ENCODE measurements at places on chromosomes 3 and 15.

DNA sequence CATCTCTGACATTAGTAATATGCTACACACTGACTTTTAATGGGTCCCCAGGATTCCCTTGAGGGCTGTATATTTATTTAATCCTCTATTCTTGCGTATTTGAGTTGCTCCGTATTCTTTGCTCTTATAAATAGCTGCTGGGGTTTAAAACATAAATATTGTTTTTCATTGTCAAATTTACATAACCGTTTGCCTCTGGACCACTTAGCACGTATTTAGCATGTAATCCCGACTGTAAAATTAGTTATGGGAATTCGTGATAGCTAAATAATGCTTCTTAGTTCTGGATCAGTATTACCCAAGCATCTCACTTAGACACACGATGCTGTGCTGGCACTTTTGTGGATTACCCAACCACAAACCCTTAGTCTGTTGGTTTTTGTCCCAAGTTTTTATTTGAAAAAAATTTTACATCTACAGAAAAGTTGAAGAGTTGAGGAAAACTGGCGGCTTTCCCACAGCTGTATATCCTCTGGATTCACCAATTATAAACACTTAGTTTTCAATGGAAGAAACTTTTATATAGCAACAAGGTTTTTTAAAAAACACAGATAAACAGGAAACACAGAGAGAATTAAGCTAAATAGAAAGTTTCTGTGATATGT is 296.8 kb upstream of the TPM1 start:
- DNase-seq = no peak

GRCh38 chr15:99683000-99683670 is 50.1 kb downstream of the LYSMD4 start:
- DNase-seq = peak; percentile 33

GRCh38 chr3:196008929-196009328 is 73.0 kb downstream of the TFRC start:
- no peak for DNase-seq

- no peak for DNase-seq
Observed at GRCh38 chr3:60707452-60708020, 543.7 kb downstream of the FHIT start.

GRCh38 chr3:139654637-139655365 is 23.0 kb downstream of the NMNAT3 start:
- DNase-seq = no peak

- DNase-seq = no peak
Observed at GRCh38 chr15:78239811-78240210, 5.4 kb upstream of the ACSBG1 start.

DNA sequence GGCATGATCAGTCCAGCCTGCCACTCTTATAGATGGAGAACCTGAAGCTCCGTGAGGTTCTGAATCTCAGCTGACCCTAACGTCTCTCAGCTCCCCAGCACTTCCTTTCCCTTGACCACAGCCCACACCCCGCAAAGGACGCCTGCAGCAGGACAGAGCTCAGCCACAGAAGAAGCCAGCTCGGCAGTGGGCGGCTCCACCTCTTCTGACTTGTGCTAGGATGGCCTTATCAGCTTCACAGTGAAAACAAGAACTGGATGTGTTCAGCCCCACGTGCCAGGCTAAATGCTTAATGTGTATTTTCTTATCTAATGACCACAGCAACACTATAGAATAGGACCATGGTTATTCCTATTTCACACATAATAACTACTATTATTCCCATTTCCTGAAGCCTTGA is 127.6 kb downstream of the ARNT2 start:
- no peak for DNase-seq

GRCh38 chr15:59963925-59964324 is 40.2 kb upstream of the FOXB1 start:
- no peak for DNase-seq

DNA sequence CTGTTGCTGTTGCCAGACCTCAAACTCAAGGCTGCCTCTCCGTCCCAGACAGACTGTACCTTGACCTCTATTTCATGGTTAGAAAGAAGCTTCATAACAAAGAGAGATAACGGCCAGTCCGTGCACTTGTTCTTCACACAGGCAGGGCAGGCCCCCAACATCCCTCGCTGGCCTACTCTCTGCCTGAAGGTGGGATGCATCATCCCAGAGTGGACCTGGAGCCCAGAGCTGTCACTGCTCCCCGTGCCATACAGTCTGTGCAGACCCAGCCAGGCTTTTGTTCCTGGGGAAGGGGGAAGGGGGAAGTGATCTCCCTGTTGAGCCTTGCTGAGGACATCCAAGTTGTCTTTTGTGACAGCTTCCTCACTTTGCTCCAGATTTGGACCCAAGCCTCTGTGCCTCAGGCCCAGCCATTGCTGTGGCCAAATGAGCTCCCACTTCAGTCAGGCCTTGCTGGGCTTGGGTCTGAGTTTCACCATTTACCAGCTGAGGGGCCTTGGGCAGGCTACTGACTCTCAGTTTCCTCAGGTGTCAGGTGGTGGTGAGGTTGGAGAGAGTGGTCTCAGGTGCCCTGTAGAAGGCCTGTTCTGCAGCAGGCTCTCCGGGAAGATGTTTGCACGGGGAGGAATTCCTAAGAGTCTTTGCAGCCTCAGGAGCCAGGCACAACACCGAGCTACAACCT is 141.6 kb downstream of the DNAJB8 start:
- DNase-seq = no peak

DNA sequence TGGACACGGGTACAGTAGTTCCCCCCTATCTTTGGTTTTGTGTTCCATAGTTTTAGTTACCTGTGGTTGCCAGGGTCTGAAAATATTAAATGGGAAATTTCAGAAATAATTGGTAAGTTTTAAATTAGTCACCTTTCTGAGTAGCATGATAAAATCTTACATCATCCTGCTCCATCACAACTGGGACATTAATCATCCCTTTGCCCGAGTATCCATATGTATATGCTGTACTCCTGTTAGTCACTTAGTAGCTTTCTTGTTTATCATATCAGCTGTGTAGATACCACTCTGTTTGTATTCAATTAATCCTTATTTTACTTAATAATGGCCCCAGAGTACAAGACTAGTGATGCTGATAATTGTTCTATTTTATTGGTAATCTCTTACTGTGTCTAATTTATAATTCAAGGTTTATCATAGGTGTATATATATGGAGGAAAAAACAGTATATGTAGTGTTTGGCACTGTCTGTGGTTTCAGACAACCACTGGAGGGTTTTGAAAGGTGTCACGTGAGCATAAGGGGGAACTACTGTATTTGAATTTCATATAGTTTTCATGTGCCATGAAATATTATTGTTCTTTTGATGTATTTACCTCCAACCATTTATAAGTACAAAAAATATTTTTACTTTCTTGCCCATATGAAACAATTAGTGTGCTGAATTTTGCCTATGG is 41.4 kb downstream of the CTDSPL2 start:
- peak; percentile 17 for DNase-seq

DNA sequence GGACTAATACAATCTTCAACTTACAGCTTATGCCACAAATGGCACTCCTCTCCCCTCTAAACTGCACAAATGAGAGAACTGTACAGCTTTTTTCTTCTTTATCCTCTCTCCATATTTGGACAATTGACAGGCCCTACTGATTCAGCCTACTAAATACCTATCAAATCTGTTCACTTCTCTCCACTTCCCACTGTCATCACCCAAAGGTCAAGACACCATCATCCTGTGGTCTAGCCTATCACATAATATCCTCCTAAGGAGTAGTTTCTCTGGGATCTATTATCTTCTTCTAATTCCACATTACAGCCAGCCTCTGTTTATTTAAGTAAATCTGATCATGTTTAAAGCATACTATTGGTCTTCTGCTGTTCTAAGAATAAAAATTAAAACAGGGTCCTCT is 33.0 kb upstream of the SLC12A8 start:
- peak; percentile 28 for DNase-seq

- no peak for DNase-seq
Observed at GRCh38 chr3:14441240-14441919, 39.0 kb downstream of the SLC6A6 start.

- no peak for DNase-seq
Observed at GRCh38 chr15:66524838-66525237, 19.7 kb downstream of the ZWILCH start.

DNA sequence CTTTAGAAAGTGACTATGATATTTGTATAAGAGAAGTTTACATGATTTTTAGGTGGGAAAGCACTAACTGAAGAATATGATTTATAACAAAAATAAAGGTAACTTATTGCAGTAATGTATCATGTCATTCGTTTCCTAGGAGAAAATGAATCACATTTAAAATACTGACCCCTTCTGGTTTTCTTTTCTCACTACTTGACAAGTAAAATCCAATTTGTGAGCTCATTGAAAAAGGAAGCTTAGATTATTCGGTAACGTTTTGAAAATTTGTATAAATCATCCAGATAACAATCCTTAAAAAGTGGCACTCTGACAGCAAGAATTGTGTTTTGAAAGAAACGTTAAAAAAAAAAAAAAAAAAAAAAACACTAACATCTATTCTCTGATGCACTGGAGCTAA is 39.0 kb downstream of the NSUN3 start:
- DNase-seq = no peak

DNA sequence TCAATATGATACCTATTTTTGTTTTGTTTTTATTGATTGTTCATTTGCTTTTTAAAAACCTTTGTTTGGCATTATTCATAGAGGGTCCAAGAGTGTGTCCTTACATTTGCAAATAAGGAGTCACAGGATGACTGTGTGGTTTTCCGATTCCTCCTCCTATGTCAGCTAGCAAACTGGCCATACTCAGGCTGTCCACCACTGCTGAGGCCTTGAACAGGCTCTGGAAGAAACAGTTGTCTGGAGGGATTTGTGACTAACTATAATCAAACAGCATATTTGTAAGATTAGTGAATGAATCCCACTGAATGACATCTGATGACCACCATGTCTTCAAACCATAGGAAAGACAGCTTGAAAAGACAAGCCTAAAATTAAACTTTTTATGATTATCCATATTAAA is 423.4 kb upstream of the ATP11B start:
- DNase-seq = no peak

DNA sequence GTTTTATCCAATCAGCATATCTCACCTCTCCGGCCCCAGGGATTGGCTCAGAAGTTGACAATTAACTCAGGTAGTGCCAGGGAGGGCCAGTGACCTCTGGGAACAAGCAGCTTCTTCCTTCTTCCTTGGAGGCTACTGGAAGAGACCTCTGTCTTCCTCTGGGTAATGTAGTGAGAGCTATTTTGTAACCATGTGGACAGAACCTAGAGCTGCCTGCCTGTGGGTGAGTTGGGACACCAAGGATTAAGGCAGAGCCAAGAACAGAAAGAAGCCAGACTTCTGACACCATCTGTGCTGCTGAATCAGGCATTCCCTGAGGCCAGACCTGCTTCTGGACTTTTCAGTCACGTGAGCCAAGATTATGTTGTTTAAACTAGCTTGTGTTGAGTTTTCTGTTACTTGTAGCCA is 5.9 kb upstream of the NDUFAF1 start:
- DNase-seq = no peak

DNA sequence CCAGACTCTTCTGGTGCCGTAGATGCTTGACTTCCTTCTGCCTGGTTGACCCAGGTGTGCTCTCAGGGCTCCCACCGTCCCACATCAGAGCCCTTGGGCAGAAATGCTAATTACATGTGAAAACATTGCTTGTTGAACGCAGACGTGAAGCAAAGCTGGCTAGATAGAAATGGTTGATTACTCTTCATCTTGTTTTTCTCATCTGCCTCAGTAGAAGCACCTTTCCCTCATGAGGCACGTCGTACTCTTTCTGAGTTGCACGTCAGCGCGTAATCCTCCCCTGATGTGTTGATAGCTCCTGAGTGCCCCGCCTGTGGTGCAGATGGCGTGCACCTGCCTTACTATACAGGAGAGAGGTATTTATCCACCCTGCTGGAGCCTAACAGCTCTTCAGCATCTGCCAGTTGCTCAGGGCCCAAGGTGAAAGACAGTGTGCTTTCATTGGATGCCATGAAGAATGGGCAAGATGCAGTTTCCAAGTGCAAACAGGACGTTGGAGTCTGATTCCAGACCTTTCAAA is 18.1 kb downstream of the MAP6D1 start:
- DNase-seq = no peak

- DNase-seq = no peak
Observed at GRCh38 chr3:10504171-10505049, 976 bp downstream of the ATP2B2 start.

- no peak for DNase-seq
Observed at GRCh38 chr15:97858296-97858695, 102.2 kb upstream of the ARRDC4 start.

DNA sequence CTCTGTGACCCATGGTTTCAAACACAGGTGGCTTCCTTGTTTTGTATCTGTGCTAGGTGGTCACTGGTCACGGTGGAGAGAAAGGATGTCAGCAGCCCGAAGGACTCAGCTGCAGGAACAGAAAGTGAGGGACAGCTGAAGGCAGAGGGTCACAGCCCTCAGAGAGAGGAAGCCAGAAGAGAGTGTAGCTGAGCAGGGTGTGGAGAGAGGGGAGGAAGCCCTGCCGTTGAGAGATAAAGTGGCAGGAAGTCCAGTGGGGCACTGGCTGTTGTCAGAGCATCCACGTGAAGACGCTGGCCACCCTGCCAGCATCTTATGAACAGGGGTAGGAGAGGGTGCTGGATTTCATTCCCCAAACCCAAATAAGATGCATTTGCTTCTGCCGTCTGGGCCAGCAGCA is 36.9 kb downstream of the LIMD1 start:
- no peak for DNase-seq

DNA sequence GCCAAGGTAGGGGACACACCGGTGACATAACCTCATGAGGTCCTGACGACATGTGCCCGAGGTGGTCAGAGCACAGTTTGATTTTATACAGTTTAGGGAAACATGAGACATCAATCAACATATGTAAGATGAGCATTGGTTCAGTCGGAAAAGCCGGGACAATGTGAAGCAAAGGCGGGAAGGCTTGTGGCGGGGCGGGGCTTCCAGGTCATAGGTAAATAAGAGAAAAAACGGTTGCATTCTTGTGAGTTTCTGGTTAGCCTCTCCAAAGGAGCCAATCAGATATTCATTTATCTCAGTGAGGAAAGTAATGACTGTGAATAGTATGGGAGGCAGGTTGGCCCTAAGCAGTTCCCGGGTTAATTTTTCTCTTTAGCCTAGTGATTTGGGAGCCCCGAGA is 271.7 kb upstream of the ATP10A start:
- DNase-seq = no peak

GRCh38 chr3:134067531-134068161 is 37.9 kb upstream of the SLCO2A1 start:
- DNase-seq = no peak

- no peak for DNase-seq
Observed at GRCh38 chr3:195003893-195004289, 267.1 kb downstream of the XXYLT1 start.

GRCh38 chr3:128619146-128619890 is 31.3 kb downstream of the RPN1 start:
- DNase-seq = peak; percentile 33

GRCh38 chr3:12719984-12720898 is 38.8 kb downstream of the TMEM40 start:
- DNase-seq = peak; percentile 48

All from fibroblast of skin of left biceps (primary cell).